ENCODE measurements at places on chromosomes 16 and 17. TPM values are rescaled to one million over a fixed set of nuclear protein-coding genes. Genes with fewer than 3 reads are reported as not detected.
A peak's percentile ranks its signal among the peaks of the same experiment; 100 is the strongest.

GRCh38 chr16:81626181-81626674 lies 152.9 kb upstream of the PLCG2 start:
- DNase-seq = no peak

- no peak for DNase-seq
Observed at GRCh38 chr16:17965133-17965900, 371.2 kb downstream of the NPIPA8 start.

CACNG4 gene
- 2.2 TPM for total RNA-seq

DNA sequence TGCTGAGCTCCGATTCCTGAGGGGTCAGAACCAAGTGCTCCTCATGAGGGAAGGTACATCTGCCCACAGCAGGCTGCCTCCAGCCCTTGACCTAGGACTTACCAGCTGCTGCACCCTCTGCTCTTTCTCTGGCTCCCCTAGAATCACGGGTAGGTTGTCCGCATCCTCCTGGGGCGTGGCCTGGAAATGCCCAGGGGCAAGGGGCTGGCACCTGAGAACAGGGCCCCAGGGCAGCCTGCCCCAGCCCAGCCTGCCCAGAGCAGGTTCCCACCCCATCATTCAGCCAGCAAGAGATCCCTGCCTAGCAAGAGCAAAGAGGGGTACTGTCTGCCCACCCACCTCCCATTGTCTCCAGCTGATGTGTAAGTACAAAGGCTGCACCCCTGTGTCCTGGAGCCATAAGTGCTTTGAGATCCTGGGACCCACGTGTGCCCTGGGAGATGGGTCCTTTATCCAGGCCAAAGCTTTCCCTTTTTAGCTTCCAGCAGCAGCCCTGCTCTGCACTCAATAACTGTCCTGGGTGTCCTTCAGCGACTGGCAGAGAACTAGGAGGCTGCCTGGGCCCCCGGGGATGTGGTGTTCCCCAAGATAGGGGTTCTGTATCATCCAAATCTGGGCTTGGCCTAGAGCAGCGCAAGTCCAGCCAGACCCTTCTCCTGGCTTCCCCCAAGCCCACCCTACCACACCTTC lies 5.1 kb downstream of the TSPOAP1 start:
- no peak for DNase-seq

GRCh38 chr16:20336955-20337354 lies 9.6 kb upstream of the GP2 start:
- DNase-seq = no peak

DNA sequence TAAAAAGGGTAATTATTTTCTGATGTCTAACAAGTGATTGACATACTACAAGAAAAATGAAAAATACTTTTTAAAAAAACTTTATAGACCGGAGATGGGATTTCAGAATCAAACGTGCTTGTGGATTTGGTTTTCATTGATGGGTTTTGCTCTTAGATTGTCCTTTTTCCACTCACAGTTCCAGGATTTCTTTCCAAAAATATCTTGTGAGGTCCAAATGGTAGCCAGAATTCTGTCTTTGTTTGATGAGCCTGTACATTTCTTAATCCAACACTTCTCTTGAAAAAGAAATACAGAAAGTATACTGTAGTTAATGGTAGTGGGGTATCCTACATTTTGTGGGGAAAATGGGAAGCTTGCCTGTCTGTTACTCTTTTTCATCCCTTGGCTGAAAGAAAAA lies 329.3 kb downstream of the KCNJ2 start:
- no peak for DNase-seq

KRTAP3-1 gene
- not detected for total RNA-seq

IL34 gene
- total RNA-seq = 0.38 TPM

DNA sequence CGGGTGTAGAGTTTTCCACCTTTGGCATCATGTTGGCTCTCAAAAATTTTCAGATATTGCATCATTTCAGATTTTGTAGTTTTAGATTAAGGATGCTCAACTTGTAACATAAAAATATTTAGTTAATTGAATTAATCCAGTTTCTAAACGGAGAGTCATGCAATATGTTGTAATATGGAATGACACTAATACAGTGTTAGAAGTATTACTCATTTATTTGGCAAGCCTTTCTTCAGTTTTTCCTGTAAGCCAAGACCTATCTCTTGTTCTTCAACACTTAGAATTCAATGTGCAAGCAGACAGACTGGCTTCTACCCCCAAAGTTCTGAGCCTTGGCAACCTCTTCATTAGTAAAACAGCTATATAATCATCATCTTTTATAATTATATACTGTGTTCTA lies 985.0 kb upstream of the GOT2 start:
- no peak for DNase-seq

DNA sequence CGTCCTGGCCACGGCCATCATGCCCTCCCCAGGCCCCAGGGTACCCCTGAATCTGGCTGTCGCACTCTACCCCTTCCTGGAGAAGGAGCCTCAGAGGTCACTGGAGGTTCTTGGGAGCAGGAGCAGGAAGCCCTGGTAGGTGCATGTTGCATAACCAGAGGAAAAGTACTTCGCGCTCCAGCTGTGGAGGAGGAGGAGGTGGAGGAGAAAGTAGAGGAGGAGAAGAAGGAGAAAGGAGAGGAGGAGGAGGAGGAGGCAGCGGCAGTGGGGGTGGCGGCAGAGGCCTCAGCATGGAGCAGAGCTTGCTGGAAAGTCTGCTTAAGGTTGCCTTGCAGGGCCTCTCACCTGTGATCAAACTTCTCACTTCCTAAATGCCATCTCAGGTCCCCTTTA lies 61.8 kb downstream of the BAIAP2 start:
- no peak for DNase-seq

SOCS7 gene
- 10.2 TPM for total RNA-seq

DNA sequence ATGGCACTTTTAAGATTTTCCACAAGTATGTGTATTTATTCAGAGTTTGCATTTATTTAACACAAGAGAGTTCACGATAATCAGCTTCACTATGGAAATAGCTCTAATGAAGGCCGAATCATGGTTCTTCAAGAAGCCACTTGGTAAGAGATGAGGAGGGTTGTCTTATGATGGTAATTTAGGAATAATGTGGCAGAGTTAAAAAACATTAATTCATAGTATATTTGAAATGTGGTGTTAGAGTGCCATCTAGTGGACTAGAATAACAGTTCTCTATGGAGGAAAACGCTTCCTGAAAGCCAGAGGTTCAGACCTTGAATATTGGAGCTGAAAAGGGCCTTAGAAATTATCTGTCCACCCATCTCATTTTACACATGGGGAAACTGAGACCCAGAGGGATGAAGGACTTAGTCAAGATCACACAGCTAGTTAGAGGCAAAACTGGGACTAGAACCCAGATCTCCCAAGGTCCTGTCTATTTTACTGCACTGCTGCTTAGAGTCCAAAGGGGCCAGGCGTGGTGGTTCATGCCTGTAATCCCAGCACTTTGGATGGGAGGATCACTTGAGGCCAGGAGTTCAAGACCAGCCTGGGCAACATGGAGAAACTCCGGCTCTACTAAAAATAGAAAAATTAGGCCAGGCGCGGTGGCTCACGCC lies 33.8 kb upstream of the KPNB1 start:
- no peak for DNase-seq

DNA sequence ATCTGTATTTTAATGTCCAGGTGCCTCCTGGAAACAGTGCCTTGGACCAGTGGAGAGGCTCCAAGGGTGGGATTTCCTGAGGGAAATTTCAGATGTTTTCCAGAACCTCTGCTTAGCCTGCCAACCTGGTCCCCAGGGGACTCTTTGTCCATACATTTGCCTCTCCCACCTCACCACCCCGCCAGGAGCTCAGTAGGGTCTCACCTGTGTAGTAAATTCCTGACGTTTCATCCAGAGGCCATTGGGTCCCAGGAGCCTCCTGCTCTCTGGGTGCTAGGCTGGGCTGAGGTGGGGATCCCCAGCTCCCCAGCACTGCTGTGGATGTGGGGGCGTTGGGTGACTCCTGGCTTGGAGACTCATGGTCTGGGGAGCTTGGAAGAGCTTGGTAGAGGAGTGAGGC lies 2.7 kb downstream of the NLRP1 start:
- DNase-seq = no peak

HOXB5 gene
- 2.1 TPM for total RNA-seq

DNA sequence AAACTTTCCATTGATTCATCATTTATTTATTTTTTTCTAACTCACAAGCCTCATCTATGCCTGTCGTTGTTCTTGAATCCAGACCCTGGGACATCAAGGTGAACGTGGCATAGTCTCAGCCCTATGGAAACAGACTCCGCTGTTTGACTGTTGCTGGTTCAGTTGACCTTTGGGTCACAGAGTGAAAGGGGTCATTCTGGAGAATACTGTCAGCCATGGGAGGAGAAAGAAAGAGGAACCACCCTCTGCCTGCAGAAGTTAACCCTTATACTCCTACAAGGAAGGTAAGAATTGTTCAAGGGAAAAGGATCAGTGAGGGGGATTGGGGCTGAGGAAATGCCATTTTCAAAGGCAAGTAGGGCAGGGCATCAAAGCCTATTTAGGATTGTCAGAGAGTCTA lies 387.6 kb upstream of the MAF start:
- no peak for DNase-seq

GRCh38 chr16:27199736-27200135 lies 3.6 kb upstream of the KDM8 start:
- DNase-seq = no peak

GRCh38 chr17:691423-691822 lies 23.2 kb downstream of the VPS53 start:
- no peak for DNase-seq

TNK1 gene
- 7.0 TPM for total RNA-seq

- DNase-seq = peak; percentile 52
Observed at GRCh38 chr16:11743308-11744074, 834 bp upstream of the TXNDC11 start.

GUCY2D gene
- 0.09 TPM for total RNA-seq

DNA sequence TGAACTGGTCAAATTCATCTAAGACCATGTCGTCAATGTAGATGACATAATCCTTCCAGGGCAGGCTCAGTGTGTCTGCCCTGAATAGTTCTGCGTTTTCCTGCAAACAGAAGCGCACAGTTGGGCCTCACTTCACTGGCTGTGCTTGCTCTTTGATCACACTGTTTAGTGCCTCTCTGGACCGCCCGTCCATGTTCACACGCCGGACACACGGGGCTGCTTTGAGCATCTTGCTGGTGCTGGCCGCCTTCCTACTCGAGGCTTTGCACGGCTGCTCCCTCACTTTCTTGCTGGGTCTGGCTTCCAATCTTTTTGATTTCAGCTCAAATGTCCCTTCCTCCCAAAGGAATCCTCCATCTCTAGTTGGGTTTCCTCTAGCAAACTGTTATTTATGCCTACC lies 37.4 kb downstream of the DNAH17 start:
- DNase-seq = no peak

DNA sequence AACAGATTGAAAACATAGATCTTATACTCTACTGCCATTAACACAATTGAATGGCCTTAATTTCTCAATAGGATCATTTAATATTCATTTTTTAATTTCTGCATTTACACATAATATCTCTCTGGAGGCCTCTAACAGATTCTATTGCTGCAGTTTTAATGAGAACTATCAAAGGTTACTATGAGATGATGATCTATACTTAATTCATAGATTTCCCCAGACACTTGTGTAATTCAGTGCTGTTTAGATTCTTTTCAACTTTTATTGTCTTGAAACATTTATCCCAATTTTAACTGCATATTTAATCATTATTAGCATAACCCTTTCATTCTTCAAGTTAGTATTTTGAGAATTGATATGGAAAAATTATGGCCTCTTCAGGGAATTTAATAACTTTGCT lies 1056.5 kb upstream of the CDH8 start:
- DNase-seq = no peak

PYDC1 gene
- not detected for total RNA-seq

DNA sequence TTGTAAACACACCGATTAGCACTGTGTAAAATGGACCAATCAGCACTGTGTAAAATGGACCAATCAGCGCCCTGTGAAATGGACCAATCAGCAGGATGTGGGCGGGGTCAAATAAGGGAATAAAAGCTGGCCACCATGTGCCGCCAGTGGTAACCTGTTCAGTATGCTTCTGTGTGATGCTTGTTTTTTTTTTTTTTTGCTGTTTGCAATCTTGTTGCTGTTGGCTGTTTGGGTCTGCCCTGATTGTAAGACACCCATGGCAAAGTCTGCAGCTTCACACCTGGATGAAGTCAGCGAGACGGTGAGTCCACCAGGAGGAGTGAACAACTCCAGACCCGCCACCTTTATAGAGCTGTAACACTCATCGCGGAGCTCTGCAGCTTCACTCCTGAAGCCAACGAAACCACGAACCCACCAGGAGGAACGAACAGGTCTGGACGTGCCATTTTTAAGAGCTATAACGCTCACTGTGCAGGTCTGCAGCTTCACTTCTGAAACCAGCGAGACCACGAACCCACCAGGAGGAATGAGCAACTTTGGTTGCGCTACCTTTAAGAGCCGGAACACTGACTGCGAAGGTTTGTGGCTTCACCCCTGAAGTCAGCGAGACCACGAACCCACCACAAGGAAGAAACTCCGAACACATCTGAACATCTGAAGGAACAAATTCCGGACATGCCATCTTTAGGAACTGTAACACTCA lies 85.0 kb upstream of the MED9 start:
- DNase-seq = no peak

TEX14 gene
- 0.46 TPM for total RNA-seq

TANC2 gene
- total RNA-seq = 34.3 TPM

GRCh38 chr16:12199524-12199923 lies 223.0 kb downstream of the SNX29 start:
- no peak for DNase-seq

GRCh38 chr16:80932708-80933095 lies 74.0 kb downstream of the CMC2 start:
- DNase-seq = peak; percentile 29

- DNase-seq = no peak
Observed at GRCh38 chr16:314351-314750, 31.4 kb downstream of the PDIA2 start.

GRAPL gene
- 1.1 TPM for total RNA-seq

GRCh38 chr16:14600164-14600563 lies 29.9 kb downstream of the PARN start:
- no peak for DNase-seq
